ENCODE measurements at places on chromosomes 11 and 22.

DNA sequence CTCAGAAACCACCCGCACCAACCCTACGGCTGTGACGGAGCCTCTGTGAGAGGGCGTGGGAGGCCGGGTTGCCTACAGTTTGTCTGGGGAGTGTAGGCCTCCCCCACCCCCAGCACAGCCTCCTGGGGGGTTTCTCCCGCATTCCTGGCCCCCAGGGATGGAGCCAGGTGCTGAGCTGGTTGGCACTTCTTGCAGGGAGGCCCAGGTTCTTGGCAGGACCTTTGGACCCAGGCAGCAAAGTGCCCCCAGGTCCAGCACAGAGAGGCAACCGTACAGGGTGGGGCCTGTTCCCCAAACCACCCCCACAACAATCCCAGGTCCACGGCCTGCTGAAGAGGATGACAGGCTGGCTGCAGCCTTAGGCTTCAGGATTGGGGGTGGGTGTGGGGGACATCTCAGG, 36.5 kb downstream of the MACROD1 start:
- no peak for DNase-seq

DNA sequence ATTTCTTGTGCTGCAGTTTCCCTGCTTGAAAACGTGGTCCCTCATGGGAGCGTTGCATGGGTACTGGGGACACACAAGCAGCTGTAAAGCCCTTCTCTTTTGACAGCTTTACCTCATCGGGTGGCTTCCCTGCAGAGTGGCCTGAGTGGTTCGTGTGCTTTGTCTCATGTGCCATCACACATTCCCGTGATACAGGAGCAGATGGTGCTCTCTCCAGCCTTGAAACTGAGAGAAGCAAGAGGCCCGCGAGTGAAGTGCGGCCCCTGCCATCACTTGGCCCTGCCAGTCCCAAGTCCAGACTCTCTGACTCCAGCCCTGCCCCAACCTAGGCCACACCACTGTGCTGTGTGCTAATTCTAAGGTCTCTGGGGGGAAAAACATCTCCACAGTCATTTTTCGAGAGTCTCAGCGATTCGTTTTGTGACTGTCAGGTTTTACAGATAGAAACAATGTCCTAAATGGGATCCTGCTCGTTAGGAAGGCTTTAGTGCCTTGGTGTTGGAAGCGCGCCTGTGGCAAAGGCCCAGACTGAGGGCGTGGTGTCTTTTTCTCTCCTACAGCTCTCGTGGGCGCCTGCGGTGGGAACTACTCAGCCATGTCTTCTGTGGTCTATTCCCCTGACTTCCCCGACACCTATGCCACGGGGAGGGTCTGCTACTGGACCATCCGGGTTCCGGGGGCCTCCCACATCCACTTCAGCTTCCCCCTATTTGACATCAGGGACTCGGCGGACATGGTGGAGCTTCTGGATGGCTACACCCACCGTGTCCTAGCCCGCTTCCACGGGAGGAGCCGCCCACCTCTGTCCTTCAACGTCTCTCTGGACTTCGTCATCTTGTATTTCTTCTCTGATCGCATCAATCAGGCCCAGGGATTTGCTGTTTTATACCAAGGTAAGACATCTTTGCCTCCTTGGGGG, 64.2 kb downstream of the KREMEN1 start:
- no peak for DNase-seq

DNA sequence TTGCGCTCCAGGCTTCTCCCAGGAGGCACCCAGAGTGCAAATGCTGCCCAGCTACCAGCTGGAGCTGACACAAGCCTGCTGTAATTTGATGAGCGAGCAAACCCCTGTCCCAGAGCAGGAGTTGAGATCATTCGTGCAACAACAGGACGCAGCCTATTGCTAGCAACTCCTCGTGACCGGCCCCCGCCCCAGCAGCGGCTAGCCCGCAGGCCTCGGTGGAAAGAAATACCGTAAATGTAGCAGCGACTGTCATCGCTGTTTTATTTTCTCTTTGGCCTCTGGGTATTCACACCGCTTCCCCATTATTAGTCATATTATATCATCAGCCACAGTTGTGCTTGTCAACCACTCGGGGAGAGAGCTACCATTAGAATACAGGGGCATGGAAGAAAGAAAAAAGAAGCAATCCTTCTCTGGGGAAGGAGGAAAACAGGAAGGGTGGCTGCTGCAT, 59.2 kb upstream of the ATXN10 start:
- DNase-seq, result no peak

GRCh38 chr11:4086575-4087353, 7.8 kb upstream of the RRM1 start:
- no peak for DNase-seq

- no peak for DNase-seq
These were observed 22.4 kb upstream of the ETS1 start for GRCh38 chr11:128609785-128610184.

- DNase-seq, result no peak
These were observed 35.0 kb upstream of the ATXN10 start for GRCh38 chr22:45636683-45637082.

DNA sequence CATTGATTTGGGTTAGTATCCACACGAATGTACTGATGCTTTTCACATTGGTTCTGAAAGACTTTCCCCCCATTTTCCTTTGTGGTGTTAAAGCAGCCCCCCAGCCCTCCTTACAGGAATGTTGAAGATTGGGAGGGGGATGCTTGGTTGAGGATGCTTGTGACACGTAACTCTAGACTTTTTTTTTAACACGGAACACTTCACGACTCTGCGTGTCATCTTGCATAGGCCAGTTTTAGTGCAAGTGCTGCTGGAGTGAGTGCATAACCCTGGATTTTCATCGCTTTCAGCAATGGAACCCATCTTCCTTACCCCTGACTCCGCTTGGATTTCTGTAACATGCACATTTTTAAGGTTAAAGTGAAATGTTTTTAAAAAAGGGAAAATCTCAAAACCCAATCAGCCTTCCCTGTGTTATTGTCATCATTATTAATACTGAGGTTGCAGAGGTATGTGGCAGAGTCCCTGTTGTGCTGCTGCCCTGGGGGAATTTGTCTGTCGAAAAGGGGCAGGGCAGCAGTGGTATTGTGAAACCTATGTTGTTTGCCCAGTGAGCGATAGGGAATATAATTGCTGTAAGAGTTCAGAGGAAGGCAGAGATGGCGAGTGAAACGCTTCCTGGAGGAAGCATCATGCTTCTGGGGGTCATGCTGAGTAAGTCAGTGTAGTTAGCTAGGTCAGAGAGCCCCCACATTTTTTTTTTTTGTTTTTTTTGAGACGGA, 12.1 kb downstream of the CECR2 start:
- DNase-seq, result no peak

GRCh38 chr11:11988681-11989261, 19.7 kb downstream of the DKK3 start:
- no peak for DNase-seq

DNA sequence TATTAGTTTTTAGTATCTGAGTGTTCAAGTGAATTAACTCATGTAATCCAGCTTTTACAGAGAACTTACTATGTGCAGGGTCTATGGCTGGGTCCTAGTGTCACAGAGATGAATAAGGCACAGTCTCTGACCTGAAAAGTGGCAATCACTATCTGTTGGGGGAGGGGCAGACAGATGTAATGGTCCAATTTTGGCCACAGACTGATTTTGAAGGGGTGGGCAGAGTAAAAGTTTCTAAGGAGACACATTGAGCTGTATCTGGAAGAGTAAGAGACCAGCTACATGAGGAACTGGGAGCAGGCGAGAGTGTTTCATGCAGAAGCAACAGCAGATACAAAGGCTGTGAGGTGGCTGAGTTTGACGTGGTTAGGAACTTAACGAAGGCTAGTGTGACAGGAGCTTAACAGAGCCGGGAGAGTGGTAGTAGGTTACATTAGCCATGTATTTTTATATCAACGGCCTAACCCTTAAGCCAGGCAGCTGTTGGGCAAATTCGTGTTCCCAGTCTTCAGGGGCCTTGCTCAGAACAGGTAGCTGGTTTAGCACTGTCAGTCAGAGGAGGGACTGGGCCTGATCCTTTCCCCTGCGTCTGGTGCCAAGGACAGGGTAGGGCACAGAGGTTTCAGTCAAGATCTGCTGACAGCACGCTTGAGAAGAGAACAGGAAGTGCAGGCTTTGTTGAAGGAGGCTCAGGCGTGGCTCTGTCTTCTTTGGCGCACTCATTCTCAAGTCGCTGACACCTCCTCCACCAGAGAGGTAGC, 1.4 kb upstream of the STIM1 start:
- no peak for DNase-seq

GRCh38 chr11:81963018-81963417, 770.6 kb downstream of the FAM181B start:
- DNase-seq, result no peak

All from stimulated activated CD8-positive, alpha-beta memory T cell treated with anti-CD3 and anti-CD28 coated beads, Interleukin-4, amount 100 ng/mL, for 1 hour (primary cell).